Dorsolateral prefrontal cortex (tissue), 122 donors: ENCODE measurements at places on chromosomes 2 and 18.

DNA sequence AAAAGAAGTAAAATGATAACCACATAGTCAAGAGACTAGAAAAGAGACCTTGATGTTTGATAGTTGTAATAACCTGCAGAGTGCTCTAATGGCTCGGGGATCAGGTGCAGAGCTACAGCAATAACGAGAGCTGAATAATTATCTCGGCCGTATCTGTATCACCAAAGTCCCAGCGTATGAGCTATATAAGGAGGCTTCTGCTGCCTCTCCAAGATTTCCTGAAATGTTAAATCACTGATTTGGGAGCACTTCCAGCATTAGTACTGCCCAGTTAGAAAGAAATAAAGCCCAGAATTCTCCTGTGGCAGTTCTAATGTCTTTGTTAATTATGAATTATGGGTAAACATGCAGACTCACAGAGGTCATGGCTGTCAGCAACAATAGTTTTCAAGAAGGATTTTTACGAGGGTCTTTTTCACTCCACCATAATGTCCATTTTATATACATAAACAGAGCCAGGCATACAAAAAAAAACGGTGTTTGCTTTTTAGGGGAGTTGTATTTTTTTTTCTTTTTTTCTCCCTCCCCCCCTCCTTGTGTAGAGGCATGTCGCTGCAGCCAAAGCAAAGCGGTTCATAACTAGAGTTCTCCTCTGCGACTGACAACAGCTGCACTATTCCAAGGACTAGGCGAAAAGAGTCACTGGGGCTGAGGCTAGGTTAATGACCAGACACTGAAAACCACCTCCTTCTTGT, 168.3 kb upstream of the VRK2 start:
- DNase-seq = no peak

- no peak for DNase-seq
Observed at GRCh38 chr2:133561045-133561852, 7.0 kb downstream of the NCKAP5 start.

DNA sequence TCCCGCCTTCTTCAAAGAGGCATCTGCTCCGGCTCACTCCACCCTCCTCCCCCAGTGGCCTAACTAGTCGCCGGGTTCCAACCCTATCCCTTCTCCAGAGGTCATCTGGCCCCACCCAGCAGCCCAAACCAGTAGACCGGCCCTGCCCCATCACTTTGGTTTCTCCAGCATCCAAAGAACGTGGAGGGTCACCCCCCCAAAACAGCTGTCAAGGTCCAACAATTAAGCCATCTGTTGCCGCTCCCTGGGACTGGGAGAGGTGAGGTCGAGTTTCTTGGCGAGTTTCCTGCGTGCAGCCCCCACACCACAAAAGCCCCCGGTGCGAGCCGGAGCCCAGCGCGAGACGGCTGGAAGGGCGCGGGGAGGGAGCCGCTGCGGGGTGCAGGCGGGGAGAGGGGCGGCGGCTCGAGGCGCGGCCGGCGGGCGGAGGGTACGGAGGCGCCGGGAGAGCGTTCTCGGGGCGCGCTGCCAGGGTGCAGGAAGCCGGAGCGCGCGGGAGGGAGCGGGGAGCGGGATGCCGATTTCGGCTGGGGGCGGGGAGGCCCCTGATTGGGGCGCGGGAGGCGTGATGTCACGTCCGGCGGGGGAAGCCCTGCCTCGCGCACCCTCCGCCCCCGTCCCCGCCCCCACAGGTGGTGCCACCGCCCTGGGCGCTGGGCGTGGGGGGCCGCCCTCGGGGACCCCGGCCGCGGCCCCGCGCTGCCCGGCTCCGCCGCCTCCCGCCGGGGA, 571 bp upstream of the GPC1 start:
- DNase-seq = peak; percentile 95

GRCh38 chr2:28102455-28102874, 211.9 kb downstream of the BABAM2 start:
- no peak for DNase-seq

DNA sequence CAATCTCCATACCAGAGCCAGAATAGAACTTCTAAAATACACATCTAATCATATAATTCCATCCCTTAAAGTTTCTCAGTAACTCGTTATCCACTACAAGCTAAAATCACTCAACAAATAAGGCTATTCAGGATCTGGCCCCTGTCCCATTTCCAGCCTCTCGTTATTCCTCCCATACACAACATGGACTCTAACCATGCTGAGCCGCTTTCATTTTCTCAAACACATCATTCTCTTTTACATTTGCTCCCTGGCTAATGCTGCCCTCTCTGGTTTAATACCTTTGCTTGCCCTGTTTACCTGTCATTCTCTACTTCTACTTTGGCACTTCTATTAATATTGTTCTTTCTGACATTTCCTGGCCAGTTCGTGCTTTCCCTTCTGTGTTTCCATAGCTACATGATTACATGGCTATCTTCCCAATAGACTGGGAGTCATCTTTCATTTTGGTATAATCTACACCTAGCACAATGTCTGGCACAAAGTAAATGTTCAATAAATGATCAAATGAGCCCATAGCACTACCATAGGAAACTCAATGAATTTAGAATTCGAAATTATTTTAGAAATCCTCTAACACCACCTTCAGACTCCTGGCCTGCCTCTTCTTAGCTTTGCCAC, 163.6 kb upstream of the VRK2 start:
- peak; percentile 37 for DNase-seq

- no peak for DNase-seq
Observed at GRCh38 chr2:183477296-183477695, 353.1 kb downstream of the NUP35 start.

DNA sequence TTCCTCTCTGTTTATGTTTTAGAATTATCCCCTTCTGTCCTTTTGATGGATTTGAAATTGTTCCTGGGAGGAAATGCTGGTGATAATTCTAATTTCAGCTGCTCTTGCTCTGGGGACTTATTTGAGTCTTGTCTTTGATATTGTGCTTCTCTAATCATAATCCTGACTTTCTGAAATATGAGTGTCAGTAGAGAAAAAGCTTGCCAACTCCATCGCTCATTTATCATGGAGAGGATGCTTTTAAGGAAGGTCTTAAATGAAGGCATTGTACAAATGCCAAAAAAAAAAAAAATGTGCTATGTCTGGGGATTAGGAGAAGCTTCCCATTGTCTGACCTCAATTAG, 159.5 kb downstream of the NYAP2 start:
- no peak for DNase-seq

DNA sequence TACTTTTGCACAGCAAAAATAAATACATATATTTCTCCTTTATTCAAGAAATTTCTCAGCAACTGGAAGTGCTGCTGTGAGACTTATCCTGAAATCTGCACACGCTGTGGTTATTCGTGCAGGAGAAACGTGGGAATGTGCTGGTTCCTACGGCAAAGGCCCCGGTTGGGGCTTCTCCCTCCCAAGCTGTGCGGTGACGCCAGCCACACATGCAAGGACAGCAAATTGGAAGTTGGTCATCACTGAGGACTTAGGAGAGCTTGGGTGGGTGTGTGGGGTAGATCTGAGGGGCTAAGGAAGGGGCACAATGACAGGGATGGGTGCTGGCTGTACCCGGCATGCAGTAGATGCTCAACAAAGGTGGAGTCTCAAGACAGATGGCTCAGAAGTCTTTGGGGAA, 16.5 kb upstream of the MTCL1 start:
- no peak for DNase-seq

DNA sequence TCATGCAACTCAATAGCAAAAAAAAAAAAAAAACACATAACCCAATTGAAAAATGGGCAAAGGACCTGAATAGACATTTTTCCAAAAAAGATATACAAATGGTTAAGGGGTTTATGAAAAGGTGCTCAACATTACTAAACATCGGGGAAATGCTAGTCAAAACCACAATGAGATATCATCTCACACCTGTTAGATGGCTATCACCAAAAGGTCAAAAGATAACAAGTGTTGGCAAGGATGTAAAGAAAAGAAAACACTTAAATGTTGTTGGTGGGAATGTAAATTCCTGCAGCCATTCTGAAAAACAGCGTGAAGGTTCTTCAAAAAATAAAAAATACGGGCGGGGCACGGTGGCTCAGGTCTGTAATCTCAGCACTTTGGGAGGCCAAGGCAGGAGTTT, 112.4 kb upstream of the CAB39 start:
- no peak for DNase-seq

DNA sequence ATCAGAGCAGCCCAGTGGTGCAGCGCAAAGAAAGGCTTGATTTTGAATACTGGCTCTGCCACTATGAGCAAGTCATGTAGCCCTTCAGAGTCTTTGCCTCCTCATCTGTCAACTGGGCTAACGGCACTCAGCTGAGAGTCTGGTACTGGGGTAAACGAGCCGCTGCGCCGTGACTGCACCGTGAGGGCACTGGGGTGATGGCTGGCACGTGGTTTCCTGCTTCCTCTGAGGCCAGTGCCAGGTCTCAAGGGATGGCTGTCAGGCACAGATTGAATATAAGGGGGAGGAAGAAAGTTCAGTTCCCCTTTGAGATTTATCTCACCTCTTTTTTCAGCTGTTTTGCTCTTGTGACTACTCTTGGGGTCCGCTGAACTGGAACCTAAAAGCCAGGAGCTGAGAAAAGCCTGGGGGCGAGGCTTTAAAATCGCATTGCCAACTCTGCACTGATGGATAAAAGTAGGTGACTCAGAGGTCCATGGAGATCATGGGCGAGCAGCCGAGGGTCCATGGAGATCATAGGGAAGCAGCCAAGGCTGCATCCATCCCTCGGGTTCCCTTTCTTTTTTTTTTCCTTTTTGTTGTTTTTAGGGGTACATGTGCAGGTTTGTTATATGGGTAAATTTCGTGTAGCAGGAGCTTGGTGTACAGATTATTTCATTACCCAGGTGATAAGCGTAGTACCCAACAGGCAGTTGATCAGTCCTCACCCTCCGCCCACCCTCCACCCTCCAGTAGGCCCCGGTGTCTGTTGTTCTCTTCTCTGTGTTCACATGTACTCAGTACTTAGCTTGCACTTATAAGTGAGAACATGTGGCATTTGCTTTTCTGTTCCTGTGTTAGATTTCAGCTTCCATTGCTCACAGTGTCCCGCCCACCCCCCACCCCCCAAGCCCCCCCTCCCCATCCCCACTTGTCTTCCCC, 114.3 kb downstream of the SPP2 start:
- DNase-seq = no peak

- no peak for DNase-seq
Observed at GRCh38 chr2:77169426-77169825, 352.8 kb downstream of the LRRTM4 start.

DNA sequence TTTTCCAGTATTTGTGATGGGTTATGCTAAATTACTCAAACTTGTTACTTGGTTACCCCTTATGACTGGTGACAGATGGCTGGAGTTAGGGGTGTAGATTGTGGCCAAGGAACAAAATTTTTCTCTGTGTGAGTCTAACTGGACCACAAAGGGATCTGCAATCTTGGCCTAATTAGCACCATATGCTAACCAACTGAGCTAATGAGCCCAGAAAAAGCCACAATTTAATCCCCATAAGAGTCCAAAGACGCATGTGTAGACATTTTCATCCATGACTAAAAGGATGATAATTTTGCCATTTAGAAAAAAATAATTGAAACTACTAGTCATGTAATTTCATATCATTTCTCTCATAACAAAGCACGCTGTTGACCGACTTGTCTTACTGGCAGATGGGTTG, 151.2 kb downstream of the ABCA12 start:
- DNase-seq = no peak

GRCh38 chr2:174322149-174322548, 12.6 kb upstream of the SP9 start:
- no peak for DNase-seq

DNA sequence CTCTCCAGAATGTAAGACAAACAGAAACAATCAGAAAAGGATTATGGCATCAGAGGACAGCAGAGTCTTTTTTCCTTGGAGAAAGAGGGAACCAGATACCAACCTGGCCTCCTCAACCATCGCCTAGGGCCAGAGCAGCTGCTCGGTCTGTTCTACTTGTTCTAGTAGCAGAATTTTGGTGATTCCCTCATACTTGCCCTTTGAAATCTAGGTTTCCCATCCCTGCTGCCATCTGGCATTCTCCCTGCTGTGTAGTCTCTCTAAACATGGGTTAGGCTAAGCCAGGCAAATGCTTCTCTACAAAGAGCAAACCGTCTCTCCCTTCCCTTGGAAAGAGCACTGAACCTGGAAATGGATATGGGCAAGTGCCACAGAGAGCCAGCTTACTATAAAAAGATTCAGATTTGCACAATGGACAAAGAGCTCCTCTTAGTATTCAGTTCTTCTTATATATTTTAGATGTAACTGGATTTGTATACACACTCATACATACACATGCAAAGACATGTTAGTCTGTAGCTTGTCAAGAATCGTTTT, 208.6 kb upstream of the ST6GAL2 start:
- no peak for DNase-seq

DNA sequence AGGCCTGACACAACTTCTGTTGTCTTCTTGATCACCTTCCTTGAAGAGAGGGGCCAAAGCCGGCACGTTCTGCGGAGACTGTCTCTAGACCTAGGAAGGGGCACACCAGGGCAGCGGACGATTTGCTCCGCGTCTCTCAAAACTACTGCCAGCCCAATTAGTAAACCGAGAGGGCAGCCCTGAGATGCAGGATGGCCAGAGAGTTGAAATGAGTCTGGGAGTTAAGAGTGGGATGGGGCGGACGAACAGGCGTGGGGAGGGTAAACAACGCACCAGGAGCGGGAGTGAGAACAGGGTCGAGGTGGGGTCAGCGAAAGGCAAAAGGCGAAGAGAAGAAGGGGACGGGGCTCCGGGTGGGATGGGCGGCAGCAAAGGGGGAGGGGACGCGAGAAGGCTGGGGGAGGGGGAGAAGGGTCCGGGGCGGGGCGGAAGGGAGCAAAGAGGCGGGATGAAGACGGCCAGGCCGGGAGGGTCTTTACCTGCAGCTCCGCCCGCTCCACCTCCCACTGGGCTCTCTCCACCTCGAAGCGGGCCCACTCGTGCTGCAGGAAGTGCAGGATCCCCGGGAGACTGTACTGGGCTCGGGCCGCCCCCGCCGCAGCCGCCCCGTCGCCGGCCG, 476 bp downstream of the STRN start:
- DNase-seq = no peak

- DNase-seq = no peak
Observed at GRCh38 chr2:159193791-159194190, 92.7 kb downstream of the WDSUB1 start.

DNA sequence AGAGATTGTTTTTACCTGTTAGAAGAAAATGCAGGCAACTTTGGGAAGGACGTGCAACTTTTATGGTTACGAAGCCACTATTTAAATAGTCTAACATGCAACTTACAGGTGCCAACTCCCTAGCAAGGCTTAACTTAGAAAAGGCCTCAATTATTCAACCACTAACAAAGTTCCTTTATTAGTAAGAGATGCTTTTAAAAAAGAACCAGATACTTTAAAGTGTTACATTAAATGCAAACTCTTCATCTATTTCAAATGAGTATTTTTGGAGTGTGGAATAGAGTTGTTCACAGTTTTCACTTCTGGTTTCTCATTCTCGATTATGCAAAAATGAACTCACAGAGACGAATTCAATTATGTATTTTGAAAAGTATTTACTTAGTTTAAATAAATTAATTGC, 51.7 kb downstream of the PELI1 start:
- DNase-seq = no peak

GRCh38 chr18:44729631-44730101, 49.0 kb downstream of the SETBP1 start:
- DNase-seq = no peak
